ENCODE measurements at places on chromosomes 1 and 21. TPM values are rescaled to one million over a fixed set of nuclear protein-coding genes. Genes with fewer than 3 reads are reported as not detected.
A peak's percentile ranks its signal among the peaks of the same experiment; 100 is the strongest.

Gene BCAN
- 0.24 TPM for total RNA-seq

Gene AXDND1
- total RNA-seq = 0.19 TPM

Gene UBE2U
- total RNA-seq = not detected

DNA sequence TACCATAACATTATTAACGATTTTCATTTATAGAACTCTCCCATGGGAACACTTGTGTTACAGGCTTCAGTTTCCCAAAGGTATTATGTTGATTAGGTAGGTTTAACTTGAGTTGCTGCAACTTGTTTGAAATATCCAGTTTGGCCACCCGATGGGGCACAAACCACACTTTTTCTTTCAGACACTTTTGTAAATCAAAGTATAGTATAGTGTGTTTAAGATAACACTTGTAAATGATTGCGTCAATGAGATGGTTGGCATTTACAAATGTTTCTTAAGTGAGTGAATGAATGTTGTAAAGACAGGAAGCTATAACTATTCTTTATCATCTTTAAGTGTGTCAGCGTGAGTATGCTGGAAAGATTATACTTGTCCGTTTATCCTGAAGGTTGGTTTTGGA lies 4.3 kb downstream of the XPR1 start:
- no peak for DNase-seq

GRCh38 chr1:54547601-54548388 lies at the start of gene ACOT11:
TSS of gene ACOT11 (plus strand) at chr1:54548228. CDS start at chr1:54548310, 82 bp downstream.
- DNase-seq = no peak

DNA sequence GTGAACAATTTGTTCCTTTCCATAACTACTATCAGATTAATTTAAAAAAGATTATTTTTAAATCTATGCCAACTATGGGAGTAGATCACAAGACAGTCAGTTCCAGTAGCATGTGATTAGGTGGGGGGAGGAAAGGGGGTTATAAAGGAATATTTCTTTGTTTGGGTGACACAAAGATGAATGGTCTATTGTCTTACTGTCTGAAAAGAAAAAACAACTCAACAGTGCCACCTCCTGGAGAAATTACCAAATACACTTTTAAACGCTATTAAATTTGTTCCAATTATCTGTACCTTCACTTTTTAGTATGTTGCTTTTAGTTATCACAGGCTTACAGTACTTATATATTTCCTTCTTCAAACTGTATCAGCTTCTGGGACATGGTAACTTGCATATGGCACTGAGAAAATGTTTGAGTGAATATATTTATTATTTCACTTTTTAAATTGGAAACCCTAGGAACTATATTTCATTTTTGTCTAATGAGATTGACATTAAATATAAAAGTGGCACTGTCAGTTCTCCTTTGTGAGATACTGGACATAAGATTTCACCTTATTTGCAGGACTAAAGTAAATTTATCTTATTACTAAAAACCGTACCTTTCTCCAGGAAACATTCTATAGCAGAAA lies 1.7 kb upstream of the SORT1 start:
- peak; percentile 45 for DNase-seq

DNA sequence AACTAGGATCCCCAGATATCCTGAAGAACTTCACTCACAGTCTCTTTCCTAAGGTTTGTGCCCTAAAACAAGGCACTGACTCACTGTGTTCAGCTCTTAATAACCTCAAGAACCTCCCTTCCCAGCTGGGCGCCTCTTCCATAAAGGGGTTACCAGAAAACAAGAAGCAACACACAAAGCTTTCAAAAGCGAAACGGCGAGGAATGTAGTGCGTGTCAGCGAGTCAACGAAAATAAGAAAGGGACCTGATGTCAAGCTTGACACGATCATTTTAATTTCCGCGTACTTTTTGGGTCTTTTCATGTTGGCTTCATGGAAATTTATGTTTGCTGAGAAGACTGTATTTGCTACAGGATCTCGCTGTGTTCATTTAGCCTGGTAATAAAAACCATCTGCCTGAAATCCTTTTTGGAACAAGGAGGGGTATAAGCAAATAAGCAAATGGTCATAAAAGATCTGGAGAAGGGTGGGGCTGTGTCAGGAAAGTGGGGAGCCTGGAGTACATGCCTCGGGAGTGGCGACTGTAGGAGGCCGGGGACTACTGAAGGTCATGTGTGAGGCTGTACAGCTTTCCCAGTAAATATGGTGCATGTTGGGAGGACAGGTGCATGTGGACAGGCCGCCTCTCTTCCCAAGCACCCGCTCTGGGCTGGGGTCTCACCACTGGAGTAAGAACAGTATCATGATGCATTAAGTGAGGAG lies 11.4 kb upstream of the CLDN14 start:
- no peak for DNase-seq

DNA sequence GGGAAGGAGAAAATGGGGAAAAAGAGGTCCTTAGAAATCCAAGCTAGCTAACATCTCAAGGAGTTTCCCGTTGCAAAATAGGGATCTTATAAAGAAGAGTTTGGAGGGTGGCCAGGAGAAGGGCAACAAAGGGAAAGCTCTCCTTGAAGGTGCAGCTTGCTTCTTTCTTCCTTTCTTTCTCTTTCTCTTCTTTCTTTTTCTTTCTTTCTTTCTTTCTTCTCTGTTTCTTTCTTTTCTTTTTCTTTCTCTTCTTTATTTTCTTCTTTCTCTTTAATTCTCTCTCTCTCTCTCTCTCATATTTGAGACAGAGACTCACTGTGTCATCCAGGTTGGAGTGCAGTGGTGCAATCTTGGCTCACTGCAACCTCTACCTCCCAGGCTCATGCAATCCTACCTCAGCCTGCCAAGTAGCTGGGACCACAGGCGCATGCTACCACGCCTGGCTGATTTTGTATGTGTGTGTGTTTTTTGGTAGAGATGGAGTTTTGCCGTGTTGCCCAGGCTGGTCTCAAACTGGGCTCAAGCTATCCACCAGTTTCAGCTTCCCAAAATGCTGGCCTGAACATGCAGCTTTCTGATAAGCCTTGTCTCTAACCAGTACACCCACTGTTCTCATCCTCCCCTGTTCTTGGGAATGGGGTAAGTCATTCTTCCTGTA lies 44.4 kb downstream of the RNF11 start:
- DNase-seq = no peak

- no peak for DNase-seq
Observed at GRCh38 chr1:208935517-208936187, 647.9 kb upstream of the CAMK1G start.

- DNase-seq = no peak
Observed at GRCh38 chr1:206821493-206821892, 43.9 kb upstream of the IL20 start.

DNA sequence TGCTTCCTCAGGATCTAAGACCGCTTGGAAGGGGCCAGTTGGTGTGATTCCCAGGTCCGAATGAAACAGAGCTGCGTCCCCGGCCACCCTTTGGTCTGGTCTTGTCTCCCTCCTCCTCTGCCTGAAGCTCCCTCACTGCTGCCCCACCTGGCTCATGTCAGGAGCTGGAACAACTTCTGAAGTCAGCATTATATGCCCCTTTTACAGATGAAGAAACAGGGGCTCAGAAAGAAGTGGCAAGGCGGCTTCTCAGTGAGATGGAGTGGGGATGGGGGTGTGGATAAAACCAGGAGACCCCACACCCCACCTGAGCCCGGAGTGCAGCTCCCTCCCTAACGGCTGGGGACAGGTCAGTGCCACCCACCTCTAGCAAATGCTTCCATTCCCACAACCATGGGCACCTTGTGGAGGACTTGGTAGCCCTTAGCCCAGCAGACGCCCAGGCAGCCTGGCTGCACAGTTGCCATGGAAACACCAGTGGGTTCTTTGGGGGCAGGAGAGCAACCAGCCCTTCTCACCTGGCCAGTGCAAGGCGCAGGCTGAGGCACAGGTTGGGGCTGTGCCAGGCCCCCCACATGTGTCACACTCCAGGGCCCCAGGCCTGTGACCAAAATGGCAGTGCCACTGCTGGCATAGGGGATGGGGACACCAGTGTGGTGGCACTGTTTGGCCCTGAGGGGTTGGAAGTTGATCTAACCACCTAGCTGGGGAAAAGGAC lies 31.9 kb upstream of the ECE1 start:
- no peak for DNase-seq

DNA sequence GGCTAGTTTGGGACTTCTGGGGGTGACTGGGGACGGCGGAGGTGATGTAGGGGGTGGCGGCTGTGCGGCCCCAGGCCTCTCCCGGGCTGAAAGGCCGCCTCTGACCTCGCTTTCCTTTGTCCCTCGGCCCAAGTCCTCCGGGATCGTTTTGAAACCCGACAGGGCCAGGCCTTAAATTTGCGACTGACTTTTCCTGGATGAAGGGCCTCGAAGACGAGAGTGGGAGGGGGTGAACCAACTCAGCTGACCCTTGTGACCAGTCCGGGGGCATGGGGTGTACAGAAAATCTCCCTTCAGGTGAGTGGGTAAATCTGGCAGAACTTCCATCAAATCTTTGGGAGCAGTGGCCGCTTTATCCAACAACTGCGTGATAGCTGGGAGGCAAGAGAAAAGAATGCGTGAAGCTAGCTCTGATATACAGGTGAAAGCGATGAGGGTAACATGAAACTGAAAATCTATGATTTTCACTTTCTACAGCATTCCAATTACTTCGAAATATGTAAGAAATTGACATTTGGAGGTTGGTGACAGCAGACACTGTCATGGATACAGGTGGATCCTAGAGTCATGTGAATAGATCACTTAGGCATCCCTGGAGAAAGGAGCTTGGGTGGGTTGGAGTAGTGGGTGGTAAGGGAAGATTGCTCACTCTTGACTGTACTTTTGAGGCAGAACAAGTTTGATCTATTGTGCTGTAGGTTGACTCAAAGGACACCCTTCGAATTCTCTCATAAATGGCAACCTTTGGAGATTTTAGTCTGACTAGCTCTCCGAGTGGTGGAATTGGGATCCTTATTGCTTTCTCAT lies 885 bp downstream of the AHCYL1 start:
- no peak for DNase-seq

DNA sequence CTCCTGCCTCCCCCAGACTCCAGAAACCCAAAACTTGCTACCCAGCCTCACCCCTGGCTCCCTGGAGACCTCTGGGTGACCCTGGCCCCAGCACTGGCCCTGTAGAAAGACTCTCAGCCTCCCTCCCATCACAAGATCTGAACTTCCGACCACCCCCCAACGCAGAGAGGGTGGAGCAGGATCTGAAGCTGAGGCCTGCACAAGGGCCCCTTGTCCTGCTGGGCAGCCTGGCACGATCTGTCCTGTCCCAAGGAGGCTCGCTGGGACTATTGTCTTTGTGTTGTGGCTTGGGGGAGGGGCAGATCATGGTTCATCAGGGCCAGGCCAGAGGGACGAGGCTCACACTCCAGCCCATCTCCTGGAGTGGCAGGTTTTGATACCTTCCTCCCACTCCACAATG lies 20.0 kb downstream of the PHLDA3 start:
- no peak for DNase-seq

GRCh38 chr1:246587606-246588005 lies 21.4 kb downstream of the CNST start:
- DNase-seq = no peak

DNA sequence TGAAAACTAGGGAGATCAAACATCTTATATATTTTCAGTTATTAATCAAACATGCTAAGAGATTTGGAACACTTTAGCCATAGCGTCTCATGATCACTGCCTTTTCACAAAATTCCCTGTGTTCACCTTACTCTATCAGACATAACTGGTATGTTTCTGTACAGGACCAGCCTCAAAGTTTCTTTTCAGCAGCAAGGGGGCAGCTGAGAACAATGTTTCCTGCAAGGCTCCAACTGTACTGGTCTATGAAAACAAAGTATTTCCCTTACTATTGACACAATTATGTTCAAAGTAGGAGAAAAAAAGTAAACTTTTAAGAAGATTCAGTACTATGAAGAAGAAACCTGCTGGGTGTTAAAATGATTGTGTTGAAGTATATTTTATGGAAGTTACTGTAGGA lies 98.5 kb downstream of the ATF6 start:
- no peak for DNase-seq

DNA sequence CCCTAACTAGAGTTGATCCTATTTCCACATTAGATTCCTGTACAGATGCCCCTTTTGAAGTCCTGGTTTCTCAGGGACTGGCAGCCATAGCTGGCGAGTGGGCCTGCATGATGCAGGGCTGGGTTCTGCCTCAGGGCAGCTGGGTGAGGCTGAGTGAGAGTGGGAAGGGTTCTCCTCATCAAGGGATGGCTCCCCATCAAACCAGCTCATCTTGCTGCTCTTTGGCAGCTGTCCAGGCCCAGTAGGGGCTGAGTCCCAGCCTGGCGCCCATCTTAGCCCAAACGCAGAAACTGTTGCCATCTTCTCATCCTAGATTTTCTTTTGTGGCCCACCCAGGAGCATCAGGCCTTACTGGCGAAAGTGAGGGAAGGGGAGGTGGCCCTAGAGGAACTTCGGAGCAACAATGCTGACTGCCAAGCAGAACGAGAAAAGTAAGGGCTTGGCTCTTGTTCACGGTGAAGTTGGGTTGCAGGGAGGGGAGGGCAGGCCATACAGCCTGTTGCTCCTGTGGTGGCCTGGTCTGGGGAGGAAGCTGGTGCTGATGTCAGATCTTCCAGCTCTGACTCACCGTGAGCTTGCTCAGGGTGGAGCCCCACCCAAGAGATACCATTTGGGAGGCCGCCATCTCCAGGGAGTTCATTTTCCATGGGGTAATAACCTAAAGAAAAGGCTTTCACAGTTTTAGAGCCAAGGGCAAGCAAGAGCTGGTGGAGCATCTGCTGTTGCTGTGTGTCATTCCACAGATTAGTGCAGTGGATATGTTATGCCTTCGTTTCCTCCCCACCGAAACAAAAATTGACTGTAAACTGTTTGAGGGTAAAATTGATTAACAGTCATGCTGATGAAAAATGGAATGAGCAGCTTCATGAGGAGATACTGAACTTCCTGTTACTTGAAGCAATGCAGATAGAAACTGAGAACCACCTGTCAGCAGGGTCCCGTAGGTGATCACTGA lies 34.7 kb downstream of the TUFT1 start:
- no peak for DNase-seq

DNA sequence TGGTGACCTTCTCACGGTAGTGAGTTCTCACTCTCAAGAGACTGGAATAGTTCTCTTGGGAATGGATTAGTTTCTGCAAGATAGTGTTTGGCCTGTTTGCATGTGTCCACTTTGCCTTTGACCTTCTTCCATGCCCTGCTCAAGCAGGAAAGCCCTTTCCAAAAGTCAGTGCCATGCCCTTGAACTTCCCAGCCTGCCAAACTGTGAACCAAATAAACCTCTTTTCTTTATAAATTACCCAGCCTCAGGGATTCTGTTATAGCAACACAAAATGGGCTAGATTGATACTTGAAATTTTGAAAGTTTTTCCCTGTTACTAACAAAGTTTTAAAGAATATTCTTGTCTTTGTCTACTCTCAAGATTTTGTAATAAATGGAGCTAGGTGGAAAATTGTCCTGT lies 139.6 kb downstream of the SLC35F3 start:
- no peak for DNase-seq

- DNase-seq = no peak
Observed at GRCh38 chr1:33374336-33375105, 53.6 kb upstream of the A3GALT2 start.

Measured in thymus (tissue), 14 donors.